ENCODE measurements at places on chromosomes 2 and 18. TPM values are rescaled to one million over a fixed set of nuclear protein-coding genes. Genes with fewer than 3 reads are reported as not detected.

- no peaks in the 10 kb centered on the region for H3K36me3 ChIP-seq
- H3K27me3 ChIP-seq = no peaks in the 10 kb centered on the region
- no peak for DNase-seq
Observed at GRCh38 chr18:32160547-32160946, 29.3 kb upstream of the MEP1B start.

DNA sequence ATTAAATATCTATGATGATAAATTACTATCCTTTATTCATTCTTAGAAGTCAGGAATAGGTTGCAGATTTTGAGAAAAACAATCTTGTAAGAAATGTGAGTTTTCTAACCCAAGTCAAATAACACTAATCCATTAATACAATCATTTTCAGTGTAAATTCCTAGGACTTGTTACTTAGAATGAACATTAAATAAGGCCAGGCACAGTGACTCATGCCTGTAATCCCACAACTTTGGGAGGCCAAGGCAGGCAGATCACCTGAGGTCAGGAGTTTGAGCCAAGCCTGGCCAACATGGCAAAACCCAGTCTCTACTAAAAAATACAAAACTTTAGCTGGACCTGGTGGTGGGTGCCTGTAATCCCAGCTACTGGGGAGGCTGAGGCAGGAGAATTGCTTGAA, 45.8 kb upstream of the CDKL4 start:
- no peak overlapping the region for H3K27ac ChIP-seq
- no peaks in the 10 kb centered on the region for H3K27me3 ChIP-seq
- no peak for DNase-seq
- no peaks in the 10 kb centered on the region for H3K4me1 ChIP-seq
- H3K36me3 ChIP-seq = peaks cover 3% of the 10 kb centered on the region
- H3K4me3 ChIP-seq = no peak overlapping the region

- no peaks in the 10 kb centered on the region for H3K36me3 ChIP-seq
- no peaks in the 10 kb centered on the region for H3K4me1 ChIP-seq
- no peak overlapping the region for H3K4me3 ChIP-seq
- no peaks in the 10 kb centered on the region for H3K27me3 ChIP-seq
- no peak for DNase-seq
Observed at GRCh38 chr2:156589381-156590079, 153.4 kb downstream of the GPD2 start.

Gene TUBA3D
- not detected for total RNA-seq

GRCh38 chr18:57107140-57107832, 39.6 kb upstream of the BOD1L2 start:
- H3K4me3 ChIP-seq = no peak overlapping the region
- no peaks in the 10 kb centered on the region for H3K4me1 ChIP-seq
- peaks cover 2% of the 10 kb centered on the region for H3K27me3 ChIP-seq
- no peak for DNase-seq

Gene FABP1
- not detected for total RNA-seq

GRCh38 chr2:217808326-217808725, 194.5 kb downstream of the TNS1 start:
- no peaks in the 10 kb centered on the region for H3K4me1 ChIP-seq
- DNase-seq = no peak
- H3K27ac ChIP-seq = no peak overlapping the region
- H3K4me3 ChIP-seq = no peak overlapping the region

- no peak for DNase-seq
- no peak overlapping the region for H3K27ac ChIP-seq
- no peaks in the 10 kb centered on the region for H3K27me3 ChIP-seq
- H3K4me1 ChIP-seq = no peaks in the 10 kb centered on the region
- H3K4me3 ChIP-seq = no peak overlapping the region
Observed at GRCh38 chr2:101829429-101829828, 131.9 kb downstream of the MAP4K4 start.

DNA sequence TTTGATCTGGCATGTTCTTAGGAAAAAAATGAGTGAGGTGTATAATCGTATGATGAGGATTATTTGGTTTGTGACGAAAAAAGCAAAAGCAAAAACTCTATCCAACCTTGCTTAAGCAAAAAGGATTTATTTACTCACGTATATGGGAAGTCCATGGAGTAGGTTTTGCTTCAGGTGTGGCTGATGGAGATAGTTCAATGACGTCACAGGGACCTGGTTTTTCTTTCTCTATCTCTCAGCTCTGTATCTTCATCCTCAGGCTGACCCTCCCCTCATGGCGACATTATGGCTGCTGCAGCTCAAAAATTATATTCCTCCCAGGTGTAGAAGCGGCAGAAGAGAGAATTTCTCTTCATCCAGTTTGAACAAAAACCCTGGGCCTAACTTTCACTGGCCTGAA, 8.9 kb downstream of the TMSB10 start:
- H3K27ac ChIP-seq = no peak overlapping the region
- H3K27me3 ChIP-seq = no peaks in the 10 kb centered on the region
- no peak overlapping the region for H3K4me3 ChIP-seq
- peak; percentile 3 for DNase-seq
- no peaks in the 10 kb centered on the region for H3K4me1 ChIP-seq

DNA sequence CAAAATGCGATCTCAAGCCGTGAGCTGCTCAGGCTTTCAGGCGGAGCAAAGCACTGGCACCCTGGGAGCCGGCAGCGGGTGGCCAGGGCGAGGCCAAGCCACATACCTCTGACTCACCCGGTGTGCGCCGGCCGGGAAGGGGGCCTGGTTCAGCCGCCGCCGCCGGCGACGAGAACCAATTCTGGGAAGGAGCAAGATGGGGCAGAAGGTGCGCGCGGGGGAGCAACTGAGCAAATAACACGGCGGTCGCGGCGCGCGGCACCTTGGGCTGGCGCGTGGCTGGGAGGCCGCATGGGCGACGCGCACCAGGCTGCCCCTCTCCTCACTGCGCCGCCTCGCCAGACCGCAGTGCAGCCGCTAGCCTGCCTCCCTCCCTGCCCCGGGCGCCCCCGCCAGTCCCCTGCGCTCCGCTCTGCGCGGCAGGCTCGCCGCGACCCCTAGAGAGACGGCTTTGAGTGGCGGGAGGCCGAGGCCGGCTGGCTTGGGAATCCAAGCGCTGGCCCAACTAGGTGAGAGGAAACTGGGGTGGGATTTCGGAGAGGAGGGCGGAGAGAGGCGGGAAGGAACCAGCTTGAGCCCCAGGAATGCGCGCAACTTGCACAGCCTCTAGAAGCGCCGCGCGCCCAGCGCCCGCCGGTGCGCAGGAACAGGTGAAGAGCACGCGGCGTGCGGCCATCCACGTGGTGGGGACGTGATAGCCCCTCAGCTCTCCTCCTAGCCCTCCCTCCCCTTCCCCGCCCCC, 3.2 kb downstream of the NRP2 start:
- H3K36me3 ChIP-seq = no peaks in the 10 kb centered on the region
- peaks cover 26% of the 10 kb centered on the region for H3K27me3 ChIP-seq
- H3K4me3 ChIP-seq = peak overlapping the region; percentile 63
- H3K4me1 ChIP-seq = no peaks in the 10 kb centered on the region

DNA sequence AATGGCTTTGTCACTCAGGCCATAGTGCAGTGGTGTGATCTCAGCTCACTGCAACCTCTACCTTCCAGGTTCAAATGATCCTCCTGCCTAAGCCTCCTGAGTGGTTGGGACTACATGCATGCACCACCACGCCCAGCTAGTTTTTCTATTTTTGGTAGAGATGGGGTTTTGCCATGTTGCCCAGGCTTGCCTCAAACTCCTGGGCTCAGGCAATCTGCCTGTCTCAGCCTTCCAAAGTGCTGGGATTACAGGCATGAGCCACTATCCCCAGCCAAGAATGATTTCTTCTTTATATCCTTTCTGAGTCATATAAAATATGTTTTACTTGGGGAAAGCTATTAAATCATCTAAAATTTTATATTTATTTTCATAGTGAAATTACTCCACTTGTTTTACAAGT, 61.3 kb downstream of the CYBRD1 start:
- no peaks in the 10 kb centered on the region for H3K36me3 ChIP-seq
- no peak overlapping the region for H3K27ac ChIP-seq
- no peak for DNase-seq
- no peaks in the 10 kb centered on the region for H3K4me1 ChIP-seq
- no peak overlapping the region for H3K4me3 ChIP-seq

Gene CD8A
- total RNA-seq = 0.96 TPM

DNA sequence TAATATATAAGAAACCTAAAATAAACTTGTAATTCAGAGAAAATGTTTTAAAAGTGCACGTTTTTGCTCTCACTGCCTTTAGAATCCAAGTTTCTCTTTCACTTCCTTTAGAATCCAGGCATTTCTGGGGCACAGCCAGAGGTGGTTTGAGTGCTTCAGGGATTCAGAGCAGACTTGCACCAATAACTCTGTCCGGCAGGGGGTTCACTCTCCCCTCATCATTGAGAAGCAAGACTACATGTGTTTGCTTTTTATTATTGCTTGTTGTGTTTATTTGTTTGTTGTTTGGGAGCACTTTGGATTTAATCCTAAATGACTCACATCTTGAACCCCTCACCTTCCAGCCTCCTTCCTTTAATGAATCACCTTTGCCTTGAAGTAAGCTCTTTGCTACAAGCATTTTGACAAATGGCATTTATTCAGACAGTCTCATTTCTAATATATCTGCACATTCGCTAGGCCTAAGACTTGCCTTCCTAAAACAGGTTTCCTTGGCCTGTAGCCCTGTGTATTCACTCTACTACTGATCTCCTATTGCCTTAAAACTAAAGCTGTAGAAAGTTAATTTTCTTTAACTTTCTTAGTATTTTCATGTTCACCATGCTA, 233.5 kb upstream of the ATP5MC3 start:
- no peaks in the 10 kb centered on the region for H3K27me3 ChIP-seq
- H3K4me1 ChIP-seq = no peaks in the 10 kb centered on the region
- no peak overlapping the region for H3K4me3 ChIP-seq
- DNase-seq = peak; percentile 41
- no peak overlapping the region for H3K27ac ChIP-seq

- no peaks in the 10 kb centered on the region for H3K36me3 ChIP-seq
- H3K27me3 ChIP-seq = no peaks in the 10 kb centered on the region
- DNase-seq = no peak
- H3K27ac ChIP-seq = no peak overlapping the region
- H3K4me3 ChIP-seq = no peak overlapping the region
Observed at GRCh38 chr18:27769152-27769551, 407.8 kb downstream of the CDH2 start.

Gene DSEL
- 13.8 TPM for total RNA-seq

DNA sequence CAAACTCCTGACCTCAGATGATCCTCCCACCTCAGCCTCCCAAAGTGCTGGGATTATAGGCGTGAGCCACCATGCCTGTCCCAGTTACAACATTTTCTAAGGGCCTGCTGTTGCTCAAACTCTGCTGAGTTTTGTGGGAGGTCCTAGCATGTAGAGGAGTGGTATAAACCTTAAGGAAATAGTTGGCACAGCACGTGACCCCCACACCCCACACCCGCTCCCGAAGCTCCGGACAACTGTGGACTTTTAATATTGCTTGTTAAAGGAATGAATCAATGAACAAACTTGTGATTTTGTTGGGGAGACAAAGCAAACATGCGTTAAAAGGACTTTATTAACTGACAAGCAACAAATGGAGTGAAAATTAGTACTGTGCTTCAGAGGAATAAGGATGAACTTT, 137.8 kb upstream of the GATA6 start:
- no peak overlapping the region for H3K4me3 ChIP-seq
- H3K36me3 ChIP-seq = no peaks in the 10 kb centered on the region
- H3K27me3 ChIP-seq = no peaks in the 10 kb centered on the region
- no peak overlapping the region for H3K27ac ChIP-seq

GRCh38 chr2:114442510-114442909, at the start of gene DPP10:
DPP10 (plus strand) TSS chr2:114442641.
- no peak within 1 kb of the TSS for H3K4me3 ChIP-seq
- no peak within 1 kb of the TSS for H3K27ac ChIP-seq
- no peaks in the 10 kb centered on the region for H3K27me3 ChIP-seq

- no peaks in the 10 kb centered on the region for H3K27me3 ChIP-seq
- no peak for DNase-seq
- H3K4me3 ChIP-seq = no peak overlapping the region
Observed at GRCh38 chr2:106997204-106997603, 111.2 kb upstream of the ST6GAL2 start.

Gene TMEM185B
- 18.1 TPM for total RNA-seq

DNA sequence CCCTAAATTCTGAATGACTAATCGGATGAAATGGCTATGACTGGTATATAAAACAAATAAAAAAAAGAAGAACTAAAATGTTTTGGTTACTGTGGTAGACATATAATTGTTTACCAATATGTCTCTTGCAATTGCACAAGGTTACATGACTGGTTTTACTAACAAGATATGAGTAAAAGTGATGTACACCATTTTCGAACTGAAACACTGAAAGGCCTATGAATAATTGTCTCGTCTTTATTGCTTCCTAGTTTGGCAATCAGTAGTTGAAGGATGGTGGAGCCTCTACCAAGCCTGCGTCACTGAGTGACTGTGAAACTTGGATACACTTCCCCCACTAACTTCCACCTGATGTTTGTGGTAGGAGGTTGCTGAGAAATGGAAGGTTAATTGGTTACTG, 16.5 kb downstream of the CDH19 start:
- H3K27ac ChIP-seq = no peak overlapping the region
- H3K27me3 ChIP-seq = no peaks in the 10 kb centered on the region
- H3K4me3 ChIP-seq = no peak overlapping the region
- no peak for DNase-seq

DNA sequence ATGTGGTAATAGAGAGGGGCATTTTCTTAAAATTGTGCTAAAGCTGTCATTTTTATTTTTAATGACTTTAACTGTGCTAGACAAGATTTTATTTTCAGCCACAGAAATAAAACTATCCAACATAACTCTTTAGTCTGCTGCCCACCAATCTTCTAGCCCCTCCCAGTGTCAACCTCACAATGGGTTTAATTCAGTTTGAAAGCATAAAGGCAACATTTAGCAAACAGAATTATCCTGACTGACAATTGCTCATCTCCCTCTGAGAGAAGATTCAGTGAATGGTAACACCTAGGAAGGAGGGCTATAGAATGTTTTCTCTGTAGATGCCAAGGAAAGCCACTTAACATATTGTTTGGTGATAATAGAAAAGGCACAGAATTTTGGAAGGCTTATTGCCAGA, 5.2 kb downstream of the ERMN start:
- H3K4me3 ChIP-seq = no peak overlapping the region
- no peak overlapping the region for H3K27ac ChIP-seq
- H3K27me3 ChIP-seq = no peaks in the 10 kb centered on the region
- no peaks in the 10 kb centered on the region for H3K36me3 ChIP-seq
- no peaks in the 10 kb centered on the region for H3K4me1 ChIP-seq
- DNase-seq = no peak

Gene SKA1
- total RNA-seq = not detected

- H3K4me1 ChIP-seq = no peaks in the 10 kb centered on the region
- no peaks in the 10 kb centered on the region for H3K27me3 ChIP-seq
- no peaks in the 10 kb centered on the region for H3K36me3 ChIP-seq
- H3K27ac ChIP-seq = peak overlapping the region; percentile 73
Observed at GRCh38 chr18:26457611-26458353, 90.6 kb downstream of the KCTD1 start.

Gene AMER3
- total RNA-seq = not detected

DNA sequence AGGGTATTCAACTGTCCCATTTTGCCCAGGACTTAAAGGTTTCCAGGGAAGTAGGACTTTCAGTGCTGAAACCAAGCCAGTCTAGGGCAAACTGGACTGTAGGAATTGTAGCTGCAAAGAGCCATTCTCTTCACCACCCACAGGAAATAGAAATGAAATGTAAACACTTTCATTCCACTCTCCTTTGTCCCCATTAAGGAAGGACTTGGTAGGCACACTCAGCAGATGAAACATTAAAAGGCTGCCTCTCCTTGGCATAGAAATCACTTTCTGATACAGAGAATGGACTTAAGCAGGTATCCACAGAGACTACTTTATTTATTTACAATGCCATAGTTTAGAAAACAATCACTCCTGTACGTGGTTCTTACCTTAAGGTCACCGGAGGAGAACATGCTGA, 102.9 kb upstream of the CCDC195 start:
- no peaks in the 10 kb centered on the region for H3K4me1 ChIP-seq
- no peak overlapping the region for H3K27ac ChIP-seq
- H3K27me3 ChIP-seq = no peaks in the 10 kb centered on the region
- no peak for DNase-seq
- no peak overlapping the region for H3K4me3 ChIP-seq
- H3K36me3 ChIP-seq = no peaks in the 10 kb centered on the region
